ENCODE measurements at places on chromosomes 1 and 21.
A peak's percentile ranks its signal among the peaks of the same experiment; 100 is the strongest.

DNA sequence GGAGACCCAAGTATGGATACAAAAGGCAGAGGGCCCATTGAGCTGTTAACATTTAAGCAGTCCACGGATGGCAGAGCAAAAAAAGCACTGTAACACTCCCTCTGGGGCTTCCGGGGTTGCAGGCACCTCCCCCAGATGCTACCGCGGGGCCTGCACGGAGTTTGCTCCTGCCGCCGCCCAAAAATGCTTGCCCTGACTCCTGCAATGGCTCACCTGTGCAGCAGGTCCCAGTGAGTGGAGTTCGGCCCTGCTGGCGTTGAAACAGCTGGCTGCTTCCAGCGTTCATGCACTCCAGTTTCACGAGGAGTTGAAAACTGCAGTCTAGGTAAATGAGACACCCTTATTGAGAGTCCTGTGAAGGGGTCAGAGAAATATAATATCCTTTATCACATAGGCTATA is 832.8 kb downstream of the NCAM2 start:
- no peak for DNase-seq

DNA sequence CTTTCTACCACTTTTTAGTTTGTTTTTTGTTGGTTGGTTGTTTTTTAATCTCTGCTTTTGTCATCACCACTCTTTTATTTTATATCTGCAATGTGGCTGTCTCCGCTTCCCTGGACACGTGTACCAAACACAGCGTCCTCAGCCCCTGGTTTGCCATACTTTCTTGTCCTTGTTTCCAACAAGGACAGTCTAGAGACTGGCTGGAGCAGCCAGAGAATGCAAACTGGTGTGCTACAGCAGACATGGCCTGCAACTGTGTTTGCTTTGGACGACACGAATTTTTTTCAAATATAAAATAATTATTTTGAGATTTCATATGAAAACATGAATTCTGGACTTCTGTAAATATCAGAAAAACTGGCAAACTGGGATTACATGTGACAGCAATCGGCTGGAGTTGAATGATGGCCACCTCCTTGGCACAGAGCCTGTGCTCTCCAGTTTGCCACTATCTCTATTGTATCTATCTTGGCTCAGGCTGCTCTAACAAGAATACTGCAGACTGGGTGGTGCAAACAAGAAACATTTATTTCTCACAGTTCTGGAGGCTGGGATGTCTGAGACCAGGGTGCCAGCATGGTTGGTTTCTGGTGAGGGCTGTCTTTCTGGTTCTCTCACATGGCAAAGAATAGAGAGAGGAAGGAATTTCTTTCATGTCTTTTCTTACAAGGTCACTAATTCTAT is 34.6 kb upstream of the POU2F1 start:
- DNase-seq: peak; percentile 11

DNA sequence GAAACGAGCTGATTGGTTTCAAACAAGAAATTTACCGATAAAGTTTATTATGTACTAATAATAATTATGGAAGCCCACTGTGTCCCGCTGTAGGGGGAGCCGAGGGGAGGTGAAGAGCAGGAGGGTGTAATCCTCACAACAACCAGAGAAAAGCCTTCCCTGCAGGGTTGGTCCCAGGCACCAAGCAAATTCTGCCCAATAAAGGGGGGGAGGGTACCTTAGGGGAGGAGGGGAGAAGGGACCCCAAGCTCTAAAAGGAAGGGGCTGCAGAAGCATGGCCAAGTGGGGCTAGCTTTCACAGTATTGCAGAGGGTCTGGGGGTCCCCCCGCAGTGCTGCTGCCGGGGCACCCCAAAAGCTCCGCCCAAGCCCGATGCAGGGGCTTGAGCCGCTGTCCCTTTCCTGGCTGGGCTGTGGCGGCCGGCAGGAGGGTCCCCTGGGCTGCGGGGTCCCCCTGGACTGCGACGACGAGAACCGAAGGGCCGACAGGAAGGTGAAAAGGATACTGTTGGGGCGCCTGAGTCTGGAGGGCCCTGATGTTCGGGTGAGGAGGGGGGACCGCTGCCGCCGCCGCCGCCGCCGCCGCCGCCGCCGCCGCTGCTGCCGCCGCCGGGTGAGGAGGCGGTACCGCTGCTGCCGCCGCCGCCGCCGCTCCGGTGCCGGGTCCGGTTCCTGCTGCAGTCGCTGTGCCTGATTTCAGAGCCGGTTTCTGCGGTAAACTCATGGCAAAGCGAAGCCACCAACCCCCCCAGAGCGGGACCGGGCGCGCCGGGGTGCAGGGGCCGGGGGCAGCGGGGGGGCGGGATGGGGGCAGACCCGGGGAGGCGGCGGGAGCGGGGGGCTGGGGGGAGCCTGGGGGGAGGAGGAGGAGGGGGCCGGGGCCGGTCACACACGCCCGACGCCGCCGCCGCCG is 771 bp downstream of the EIF4G3 start:
- peak; percentile 33 for DNase-seq

DNA sequence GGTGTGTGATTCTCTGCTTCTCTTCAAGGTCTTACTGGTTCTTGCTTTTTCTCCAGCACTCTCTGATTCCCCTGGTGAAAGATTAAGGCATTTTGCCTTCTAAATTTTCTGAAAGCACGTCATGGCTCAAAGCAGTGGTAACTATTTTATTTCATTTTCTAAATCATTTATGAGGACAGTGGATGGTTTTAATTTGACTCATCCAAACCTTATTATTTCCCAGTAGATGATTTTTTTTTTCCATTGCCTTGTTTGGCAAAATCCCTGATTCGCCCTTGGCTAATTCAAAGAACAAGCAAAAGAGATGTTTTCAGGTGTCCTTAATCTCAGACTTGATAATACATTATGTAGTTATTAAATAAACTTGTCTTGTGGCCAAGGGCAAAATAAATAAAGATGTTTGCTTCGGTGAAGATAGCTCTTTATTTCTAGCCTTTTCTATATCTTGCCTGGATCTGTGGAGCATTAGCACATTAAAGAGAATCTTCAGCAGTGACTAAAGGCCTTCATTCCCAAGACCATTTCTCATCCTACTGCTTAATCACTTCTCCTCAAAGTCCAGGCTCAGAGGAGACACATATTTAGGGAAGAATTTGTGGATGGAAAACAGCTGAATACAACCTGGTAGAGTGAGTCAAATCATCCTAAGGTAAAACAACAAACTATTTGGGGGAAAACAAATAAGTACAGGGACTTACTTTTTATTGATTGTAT is 359.8 kb downstream of the DUSP10 start:
- DNase-seq: no peak

DNA sequence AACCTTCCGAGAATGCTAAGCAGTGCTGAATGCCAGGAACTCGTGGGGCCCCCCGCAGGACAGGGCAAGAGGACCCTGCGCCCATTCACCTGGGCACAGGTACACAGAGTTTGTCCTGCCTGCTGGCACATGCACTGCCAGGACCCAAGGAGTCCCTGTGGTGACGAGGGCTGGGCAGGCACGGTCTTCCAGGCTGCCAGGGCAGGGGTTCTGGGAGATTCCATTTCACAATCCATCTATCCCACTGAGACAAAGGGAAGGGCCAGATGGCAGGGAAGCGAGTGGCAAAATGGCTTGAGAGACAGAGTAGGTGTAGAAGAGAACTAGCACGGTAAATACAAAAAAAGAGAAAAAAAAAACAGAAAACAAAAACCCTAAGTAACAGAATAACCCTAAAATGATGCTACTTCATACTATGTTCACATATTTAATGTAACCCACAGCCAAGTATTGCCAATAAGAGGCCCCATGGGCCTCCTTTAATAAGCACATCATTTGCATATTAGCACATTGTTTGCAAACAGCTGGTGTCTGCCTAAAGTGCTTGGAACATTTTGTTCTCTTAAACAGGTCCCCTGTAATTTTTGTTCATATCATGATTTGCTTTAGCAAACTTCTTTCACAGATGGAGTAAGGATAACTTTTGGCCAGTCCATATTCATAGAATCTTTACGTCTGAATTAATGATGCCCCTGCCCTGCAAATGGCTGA is 83.8 kb downstream of the STUM start:
- no peak for DNase-seq

GRCh38 chr1:9957726-9958125 is 14.5 kb downstream of the NMNAT1 start:
- DNase-seq: no peak

GRCh38 chr1:228938537-228938901 is 203.2 kb downstream of the RHOU start:
- DNase-seq: no peak

DNA sequence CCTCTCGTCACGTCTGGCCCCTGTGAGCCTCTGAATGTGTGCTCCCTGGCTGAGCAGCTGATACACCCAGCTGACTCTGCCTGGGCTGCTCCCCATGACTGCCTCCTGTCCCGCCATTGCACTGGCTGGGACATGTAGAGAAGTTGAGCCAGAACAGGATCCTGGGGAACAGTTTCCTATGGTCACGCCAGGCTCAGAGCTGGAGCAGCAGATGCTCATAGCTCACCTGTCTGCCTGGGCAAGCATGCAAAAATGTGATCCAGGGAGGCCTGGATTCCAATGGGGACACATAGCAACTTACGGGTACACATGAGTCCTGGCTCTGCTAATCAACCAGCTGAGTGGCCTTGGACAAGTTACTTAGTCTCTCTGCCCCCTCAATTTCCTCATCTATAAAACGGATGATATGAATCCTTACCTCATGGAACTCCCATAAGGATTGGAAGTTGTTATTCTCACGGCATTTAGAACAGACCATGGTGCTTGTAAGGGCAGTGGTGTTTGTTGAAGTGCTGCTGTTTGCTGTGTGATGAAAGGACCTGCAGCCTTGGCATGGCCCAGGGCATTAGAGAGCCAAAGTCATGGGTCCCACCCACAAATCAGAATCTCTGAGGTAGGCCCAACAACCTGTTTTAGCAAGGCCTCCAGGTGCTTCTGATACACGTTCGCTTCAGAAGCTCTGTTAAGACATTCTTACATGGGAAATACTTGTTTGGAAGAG is 150.3 kb upstream of the VANGL1 start:
- no peak for DNase-seq

GRCh38 chr1:1629430-1630190 is 2.4 kb upstream of the MMP23B start:
- no peak for DNase-seq

DNA sequence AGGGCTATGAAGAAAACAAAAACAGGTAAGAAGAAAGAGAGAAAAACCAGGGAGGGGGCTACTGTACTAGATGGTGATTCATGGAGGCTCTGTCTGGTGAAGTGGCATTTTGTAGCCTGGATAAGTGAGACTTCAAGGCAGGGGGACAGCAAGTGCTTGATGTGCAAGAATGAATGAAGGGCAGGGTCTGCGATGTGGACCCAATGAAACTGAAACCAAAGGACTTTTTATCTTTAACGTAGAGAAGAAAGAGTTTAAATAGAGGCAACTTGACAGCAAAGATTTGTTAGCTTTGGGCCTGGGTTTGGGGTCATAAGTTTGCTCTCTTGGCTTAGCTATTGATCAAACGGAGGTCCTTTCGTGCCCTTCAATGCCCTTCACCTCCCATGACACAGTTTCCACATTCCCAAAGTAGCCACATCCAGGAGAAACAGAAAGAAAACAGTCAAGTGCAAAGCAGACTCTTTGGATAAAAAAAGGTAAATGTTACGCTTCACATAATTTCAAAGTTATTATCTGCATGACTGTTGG is 291.0 kb downstream of the GRIK1 start:
- DNase-seq: no peak

DNA sequence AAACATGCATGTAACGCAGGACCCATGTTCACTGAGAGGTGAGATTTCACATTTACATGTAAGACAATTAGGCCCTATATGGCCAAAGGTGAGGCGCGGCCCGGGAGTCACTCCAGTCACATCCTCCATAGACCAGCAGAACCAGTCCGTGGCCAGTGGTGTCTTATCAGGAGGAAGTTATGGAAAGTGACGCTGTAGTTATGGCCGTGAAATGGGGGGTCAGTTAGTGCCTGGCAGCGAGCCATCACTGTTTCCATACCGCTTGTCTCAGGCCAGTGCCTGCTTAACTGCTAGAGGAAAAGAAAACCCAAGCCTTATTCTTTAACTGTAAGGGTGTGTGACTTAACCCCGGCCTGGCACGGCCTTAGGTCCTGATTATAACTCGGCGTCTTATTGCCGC is 6.1 kb downstream of the C1orf159 start:
- no peak for DNase-seq

GRCh38 chr1:53316424-53316765 is 11.5 kb downstream of the LRP8 start:
- no peak for DNase-seq

DNA sequence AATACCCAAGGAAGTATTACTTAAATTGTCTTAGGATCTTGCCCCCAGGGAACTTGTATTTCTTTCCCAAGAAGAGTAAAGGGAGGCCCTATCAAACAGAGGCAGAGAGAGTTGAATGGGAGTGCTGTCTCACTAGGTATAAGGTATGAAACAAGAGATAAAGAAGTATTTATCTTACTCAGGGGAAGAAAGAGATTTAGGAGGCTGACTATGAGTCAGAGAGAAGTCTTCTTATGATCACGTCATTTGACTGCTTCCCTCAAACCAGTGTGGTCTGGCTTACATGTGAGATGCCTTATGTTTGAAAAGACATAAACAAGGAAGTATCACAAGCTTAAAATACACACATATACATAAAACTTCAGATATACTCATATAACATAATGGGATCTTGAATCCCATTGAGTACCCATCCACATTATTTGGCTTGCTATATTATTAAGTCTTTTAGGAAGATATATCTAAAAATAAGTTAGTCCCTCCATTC is 29.6 kb downstream of the DUSP10 start:
- DNase-seq: no peak

GRCh38 chr1:115084902-115085511 is 4.3 kb downstream of the TSPAN2 start:
- DNase-seq: no peak

DNA sequence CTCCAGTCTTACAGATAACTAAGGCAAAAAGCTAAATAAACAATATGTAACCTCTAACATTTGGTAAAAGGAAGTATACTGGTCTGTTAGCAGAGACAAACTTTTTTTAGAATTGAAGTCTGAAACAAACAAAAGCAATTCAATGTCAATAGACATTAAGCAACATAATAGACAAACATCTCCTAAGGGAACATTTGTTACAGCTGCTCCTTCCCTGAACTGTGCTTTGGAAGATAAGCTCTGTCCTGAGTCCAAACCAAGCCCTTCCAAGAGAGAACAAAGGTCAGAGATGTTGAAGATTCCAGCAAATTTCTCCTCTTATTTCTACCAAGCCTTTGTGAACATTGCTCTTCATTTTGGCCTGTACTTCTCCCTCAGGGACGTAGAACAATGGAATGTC is 25.3 kb downstream of the FMO2 start:
- no peak for DNase-seq

DNA sequence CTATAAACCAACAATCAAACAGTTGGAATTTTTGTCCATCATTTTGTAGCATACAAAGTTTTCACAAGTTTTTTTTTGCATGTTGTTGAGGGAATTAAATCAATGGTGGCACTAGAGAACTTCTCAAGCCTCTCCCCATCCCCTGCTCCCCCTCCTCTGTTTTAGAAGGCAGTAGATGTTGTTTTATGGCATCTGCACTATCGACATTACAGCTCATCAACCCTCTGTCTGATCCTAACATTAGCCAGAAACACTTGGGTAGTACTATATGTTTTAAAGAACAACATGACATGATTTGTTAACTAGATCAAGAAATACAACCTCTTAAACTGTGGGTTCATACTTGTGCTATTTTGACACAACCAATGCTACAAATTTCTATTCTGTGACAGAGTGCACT is 306.5 kb upstream of the NR5A2 start:
- no peak for DNase-seq

GRCh38 chr1:201883786-201884185 is 4.9 kb upstream of the SHISA4 start:
- DNase-seq: no peak

- DNase-seq: no peak
These were observed 164.7 kb upstream of the RGS18 start for GRCh38 chr1:191993549-191993948.

GRCh38 chr1:178664278-178664677 is 60.8 kb upstream of the RALGPS2 start:
- DNase-seq: no peak

GRCh38 chr1:41607808-41608207 is 123.3 kb upstream of the EDN2 start:
- no peak for DNase-seq
